ENCODE measurements at places on chromosomes 2 and 18. TPM values are rescaled to one million over a fixed set of nuclear protein-coding genes. Genes with fewer than 3 reads are reported as not detected.

DNA sequence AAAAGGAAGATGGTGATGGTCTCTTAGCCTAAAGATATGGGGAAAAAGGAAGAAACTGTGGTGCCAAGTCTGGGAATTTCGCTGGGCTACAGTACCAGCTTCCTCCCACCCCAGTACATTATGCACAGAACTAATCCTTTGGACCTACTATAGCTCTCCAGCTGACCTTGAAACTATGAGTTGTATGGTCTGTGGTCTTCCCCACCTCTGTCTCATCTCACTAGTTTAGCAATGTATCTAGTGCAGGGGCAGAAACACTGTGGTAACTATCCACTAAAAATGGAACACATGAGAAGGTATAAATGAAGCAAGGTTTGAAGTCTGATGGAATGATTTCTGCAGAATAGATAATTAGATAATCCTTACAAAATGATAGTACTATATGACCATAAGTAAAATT lies 190.4 kb upstream of the CCDC150 start:
- DNase-seq, result no peak

GRCh38 chr18:55310044-55310676 lies 277.8 kb downstream of the TCF4 start:
- no peak for DNase-seq

Gene ACMSD
- not detected for total RNA-seq

Gene GKN2
- total RNA-seq, result not detected

Gene GREB1
- 1.2 TPM for total RNA-seq

Gene DOK6
- 0.18 TPM for total RNA-seq

Gene DSG1
- not detected for total RNA-seq

Gene RAB17
- total RNA-seq, result not detected

Measured in HT1080 (cell line).